ENCODE measurements at places on chromosomes 12 and 14.

DNA sequence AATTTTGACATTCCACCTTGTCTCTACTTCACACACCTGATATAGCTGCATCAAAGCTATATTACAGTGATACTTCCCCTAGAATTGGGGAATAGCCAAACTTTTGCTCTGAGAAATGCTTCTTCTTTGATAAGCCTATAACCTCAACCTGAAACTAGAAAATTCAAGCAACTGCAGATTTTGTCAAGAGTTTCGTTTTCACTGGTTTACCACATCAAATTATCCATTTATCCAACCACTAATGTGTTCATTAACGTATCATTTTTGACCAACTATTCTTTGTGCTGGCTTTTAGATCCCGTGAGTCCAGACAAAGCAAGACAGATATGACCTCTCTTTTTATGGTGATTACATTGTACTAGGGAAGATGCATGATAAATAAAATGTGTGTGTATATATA lies 13.5 kb upstream of the TAS2R46 start:
- DNase-seq = no peak

DNA sequence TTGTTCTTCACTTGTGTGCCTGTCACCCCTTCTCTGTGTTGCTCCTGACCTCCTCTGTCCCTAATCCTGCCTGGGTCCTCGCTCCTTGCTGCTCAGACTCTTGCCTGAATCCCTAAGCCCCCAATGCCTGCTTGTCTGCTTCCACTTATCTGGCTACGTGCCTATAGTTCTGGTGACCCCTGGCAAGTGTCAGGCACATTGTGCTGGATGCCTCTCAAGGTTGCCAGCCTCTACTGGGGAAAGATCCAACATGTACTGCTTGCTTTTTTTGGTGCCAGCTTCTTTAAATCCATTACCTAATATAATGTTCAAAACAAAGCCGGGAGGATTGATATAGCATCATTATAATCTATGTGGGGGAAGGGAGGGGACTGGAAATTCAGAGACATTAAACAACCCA lies 448.0 kb upstream of the CCDC196 start:
- no peak for DNase-seq

GRCh38 chr14:51650716-51651387 lies 858 bp upstream of the FRMD6 start:
- DNase-seq = no peak

DNA sequence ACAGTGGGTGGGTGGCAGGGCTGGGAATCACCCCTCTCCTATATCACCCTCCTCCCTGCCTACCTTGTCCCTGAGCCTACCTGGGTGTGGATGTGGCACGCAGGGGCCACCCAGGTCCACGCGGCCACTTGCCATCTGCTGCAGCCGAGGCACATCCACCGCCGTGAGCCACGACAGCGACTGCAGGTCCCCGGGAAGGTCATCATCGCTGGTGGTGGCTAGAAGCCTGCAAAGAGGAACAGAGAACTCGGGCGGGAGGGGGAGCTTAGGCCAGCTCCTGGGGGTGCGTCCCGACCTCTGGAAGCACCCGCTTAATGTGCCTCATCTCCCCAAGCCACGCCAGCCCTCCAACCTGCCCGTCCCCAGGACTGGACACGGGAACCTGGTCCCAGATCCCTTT lies 19.0 kb downstream of the FOXN4 start:
- no peak for DNase-seq

DNA sequence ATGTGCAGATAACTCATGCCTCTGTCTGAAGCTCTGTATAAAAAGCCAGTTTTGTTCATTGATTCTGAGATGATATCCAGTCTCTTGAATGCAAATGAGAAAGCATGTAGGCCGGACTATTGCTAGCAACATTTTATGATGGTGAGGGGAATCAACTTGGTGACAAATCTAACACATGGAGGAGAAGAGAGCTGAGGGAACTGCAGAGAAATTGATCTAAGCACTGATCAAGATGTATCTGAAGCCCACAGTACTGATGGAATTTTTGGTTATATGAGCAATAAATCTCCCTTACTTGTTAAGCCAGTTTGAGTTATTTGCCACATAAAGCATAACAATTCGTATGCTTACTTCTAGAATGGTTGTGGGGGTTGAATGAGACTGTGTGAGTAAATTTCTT lies 295.6 kb upstream of the DDHD1 start:
- DNase-seq = no peak

- no peak for DNase-seq
Measured at GRCh38 chr14:71514941-71515919, 417.0 kb upstream of the RGS6 start.

DNA sequence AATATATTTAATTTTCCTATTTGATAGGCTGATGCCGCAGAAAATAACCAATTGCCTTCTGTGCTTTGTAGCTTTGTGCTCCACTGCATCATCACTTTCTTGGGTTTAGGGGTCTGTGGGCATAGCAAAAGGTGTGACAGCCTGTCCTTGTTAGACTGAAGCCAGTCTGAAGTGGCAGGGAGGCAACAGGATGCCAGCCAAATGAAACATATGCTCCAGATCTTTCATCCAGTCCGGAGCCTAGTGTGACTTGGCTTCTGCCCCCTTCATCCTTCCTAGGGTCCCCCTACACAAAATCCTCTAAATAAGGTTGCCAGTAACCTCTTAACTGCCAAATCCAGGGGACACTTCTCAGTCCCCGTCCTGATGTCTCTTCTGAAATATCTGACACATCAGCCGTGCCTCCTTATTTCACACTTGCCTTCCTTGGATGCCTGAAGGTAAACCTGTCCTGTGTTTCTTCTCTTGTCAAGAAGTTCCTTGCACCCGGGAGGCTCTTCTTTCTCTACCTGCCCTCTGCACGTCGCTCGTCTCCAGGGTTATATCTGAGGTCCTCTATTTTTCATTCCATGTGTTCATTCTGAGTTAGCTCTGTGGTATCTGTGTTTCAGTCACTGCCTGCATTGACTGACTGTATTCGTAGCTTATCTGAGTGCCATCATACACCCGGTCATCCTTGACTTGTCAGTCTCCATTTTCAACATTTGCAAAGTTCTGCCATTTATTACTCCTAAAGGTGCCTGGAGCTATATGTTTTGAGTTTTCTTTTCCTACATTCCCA lies 47.8 kb downstream of the HMGA2 start:
- no peak for DNase-seq

DNA sequence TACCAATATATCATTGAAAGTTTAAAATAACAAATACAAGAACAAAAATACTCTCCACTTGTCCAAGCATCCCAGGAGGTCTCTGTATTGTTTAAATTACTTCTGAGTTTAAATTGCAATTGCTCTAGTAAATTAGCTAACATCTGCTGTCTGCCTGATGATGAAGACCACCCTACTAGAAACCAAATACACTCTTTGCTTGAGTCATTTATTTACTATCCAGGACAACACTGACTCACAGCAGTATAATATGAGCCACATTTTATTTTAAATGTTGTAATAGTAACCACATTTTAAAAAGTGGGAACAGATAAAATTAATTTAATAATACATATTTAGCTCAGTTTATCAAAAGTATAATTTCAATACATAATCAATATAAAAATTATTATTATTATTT lies 62.9 kb upstream of the EEA1 start:
- DNase-seq = no peak

DNA sequence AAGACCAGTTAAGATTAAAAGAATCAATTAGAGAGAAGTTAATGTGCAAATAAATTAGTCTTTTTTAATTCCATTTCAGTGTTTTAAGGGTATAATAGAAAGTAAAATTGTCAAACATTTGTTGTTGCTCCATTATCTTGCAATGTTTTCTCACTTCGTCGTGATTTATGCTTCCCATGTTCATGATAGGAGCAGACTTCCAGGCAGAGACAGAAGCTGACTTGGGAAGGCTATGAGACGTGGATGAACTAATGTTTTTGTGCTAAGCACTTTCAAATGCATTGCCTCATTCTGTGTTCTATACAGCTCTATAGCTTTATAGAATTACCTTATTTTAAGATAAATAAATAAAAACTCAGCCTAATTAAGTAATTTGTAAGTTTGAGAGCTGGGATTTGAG lies 226.2 kb downstream of the PIK3C2G start:
- DNase-seq = no peak

- DNase-seq = peak; percentile 15
Measured at GRCh38 chr12:124599074-124599999, 31.9 kb upstream of the NCOR2 start.

DNA sequence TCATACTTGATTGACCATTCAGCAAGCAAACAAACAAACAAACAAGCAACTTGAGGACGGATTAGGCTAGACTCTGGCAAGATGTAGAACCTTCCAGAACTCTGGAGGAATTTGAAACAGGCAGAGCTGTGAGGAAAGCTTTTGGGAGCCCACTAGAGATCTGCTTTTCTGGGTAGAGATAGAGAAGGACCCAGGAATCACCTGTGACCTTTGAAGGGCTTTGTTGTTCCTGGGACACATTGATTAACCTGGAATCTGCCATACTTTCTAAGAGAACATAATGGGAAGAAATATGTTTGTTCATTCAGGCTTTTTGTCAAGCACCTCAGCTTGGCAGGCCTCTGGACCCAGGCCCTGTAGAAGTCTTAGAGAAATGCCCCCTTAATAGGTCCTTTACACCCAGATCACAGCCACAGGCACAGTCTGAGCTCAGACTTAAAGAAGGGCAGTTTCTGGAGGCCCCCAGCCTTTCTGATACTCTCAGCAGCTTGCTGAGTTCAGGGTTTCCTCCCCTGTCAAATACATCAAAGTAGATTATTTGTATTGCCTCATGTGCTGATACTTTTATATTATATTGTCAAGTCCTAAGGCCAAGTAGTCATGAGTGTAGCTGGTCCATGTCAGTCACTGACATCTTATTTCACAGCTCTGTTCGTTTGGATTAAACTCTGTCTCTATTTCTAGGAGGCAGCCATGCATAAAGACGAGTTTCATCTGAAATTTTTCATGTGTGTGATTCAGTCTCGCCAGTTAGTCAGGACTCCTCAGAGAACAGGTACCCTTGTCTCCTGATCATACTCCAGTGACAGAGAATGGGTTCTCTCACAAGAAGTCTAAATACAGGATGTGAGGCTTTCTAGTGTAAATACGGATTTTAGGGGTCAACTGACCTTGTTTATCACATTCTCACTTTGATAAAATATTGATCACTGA lies 1.1 kb upstream of the SENP1 start:
- DNase-seq = no peak

DNA sequence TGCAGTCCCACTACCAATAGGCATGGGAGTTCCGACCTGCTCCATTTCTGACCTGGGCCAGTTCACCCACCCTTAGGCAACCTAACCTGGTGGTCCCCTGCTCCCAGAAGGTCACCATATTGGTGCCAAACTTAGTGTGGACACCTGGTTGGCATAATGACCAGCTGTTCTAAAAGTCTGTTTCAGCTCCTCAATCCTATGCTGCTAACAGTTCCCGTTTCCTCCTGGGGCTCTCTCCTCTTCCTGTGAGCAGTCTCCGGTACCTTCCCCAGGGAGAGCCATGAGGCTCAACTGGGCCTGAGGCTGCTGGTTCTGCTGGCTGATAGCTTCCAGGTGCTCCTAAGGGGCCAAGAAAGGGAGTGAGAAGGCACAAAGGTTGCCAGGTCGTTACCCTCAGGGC lies 15.9 kb upstream of the BLTP3B start:
- no peak for DNase-seq

DNA sequence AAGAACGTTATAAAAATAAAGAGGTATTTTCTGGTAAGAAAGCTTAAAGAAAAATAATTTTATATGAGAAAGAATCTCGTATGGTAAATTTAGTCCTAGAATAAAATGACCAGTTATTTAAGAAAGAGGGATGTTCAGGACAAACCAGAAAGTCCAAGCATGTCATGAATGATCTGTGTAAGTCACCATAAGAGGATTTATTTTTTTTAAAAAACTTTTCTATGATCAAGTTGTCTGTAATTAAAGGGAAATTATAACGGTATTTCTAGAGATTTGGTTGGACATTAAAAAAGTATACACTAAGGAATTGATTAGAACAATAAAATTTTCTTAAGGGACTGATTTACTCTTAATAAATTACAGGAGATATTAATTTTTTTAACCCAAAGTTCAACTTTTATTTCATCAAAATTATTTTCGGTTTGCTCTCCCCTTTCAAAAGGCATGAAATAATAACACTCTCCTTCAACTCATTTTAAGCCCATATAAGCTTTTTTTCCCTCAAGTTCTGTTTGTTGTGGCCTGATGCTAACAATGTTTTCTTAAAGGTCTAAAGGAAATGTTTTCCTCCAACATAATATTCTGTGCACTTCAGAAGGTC lies 49.9 kb upstream of the CPSF6 start:
- DNase-seq = no peak

- no peak for DNase-seq
Measured at GRCh38 chr12:25552681-25553080, 402 bp downstream of the LMNTD1 start.

GRCh38 chr14:23438101-23438971 lies 2.9 kb upstream of the MYH7 start:
- DNase-seq = no peak

GRCh38 chr12:101685092-101685491 lies 12.3 kb upstream of the CHPT1 start:
- DNase-seq = no peak

- DNase-seq = no peak
Measured at GRCh38 chr12:23083267-23083666, 458.3 kb downstream of the ETNK1 start.

- no peak for DNase-seq
Measured at GRCh38 chr14:89325959-89326358, 91.1 kb downstream of the FOXN3 start.

GRCh38 chr12:82277582-82277981 lies 80.6 kb downstream of the CCDC59 start:
- DNase-seq = no peak

GRCh38 chr12:67512061-67512460 lies 136.5 kb upstream of the DYRK2 start:
- DNase-seq = no peak

DNA sequence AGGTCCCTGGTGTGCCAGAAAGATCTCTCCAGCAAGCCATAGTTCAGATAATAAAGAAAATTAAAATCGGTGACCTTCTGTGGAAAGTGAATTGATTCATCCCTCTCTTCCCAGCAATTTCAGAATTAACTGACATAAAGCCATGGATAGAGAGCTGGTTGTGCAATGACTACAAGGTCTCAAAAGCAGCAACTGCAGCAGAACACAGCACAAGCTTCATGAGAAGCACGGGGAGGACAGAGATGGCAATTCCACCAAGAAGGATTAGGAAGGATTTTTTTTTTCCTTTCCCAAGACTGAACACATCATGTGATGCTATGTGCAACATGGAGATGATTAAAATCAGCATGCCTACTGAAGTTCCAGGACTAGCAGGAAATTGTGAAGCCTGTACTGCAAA lies 154.9 kb upstream of the PLEKHG7 start:
- no peak for DNase-seq

GRCh38 chr14:43143106-43143505 lies 1364.0 kb downstream of the FSCB start:
- DNase-seq = no peak

Measured in stimulated activated CD4-positive, alpha-beta T cell treated with anti-CD3 and anti-CD28 coated beads, Interleukin-12 subunit alpha, Interleukin-12 subunit beta, amount 100 ng/mL, for 48 hours (primary cell).